ENCODE measurements at places on chromosomes 7 and 10.

DNA sequence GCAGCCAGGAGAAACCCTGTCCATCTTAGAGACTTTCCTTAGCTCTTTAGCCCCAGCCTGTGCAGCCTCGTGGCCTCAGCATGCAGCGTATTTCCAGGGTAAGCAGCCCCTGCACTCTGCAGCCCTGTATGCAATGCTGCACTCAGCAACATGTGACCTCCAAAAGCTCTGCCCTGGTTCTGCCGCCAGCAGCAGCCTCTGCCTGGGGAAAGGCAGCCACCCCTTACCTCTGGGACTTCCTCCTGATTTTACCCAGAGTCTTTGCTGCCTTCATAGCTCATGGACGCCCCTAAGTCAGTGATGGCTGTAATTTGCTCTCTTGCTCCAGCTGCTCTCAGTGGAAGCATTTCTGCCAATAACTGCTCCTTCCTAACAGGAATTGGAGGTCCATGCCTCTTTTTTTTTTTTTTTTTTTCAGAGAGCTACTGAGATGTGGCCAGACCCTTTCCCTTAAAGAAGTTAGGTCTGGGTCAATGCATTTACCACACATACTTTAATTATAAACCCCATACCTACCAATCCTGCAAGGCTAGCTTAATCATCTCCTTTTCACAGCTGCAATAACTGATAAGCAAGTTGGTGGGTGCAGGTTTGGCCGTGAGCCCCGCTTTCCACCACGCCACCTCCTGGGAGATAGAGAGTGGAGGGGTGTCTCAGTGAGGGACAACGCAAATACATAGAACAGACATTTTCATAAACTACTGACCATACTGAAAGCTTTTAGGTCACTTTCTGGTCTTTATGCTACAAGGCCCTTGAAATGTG, 71.7 kb downstream of the RAMP3 start:
- no peak for DNase-seq

GRCh38 chr10:77820349-77820748, 106.2 kb downstream of the DLG5 start:
- DNase-seq = no peak

DNA sequence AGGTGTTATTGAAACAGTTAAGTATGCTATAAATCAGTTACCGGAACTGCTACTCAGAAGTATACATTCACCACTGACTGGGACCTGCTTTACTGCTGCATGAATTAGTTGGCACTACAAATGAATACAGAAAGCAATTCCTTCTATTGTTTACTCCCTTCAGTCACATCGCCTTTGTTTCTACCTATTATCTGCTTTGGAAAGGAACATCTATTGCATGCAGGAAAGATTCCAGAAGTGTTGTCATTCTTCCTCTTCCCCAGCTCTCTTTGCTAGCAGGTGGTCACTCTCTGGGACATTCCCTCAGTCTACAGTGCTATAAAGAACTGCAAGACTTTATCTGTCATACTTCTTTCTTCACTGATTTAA, 131.3 kb downstream of the ANK3 start:
- no peak for DNase-seq

- DNase-seq = no peak
These were observed 461 bp upstream of the FIGNL1 start for GRCh38 chr7:50450590-50451032.

GRCh38 chr7:115654384-115655214, 376.0 kb downstream of the TFEC start:
- DNase-seq = no peak

GRCh38 chr7:5595545-5596045, 172.0 kb upstream of the TNRC18 start:
- no peak for DNase-seq

Data from KG1 (cell line).